ENCODE measurements at places on chromosomes 2 and 18. TPM values are rescaled to one million over a fixed set of nuclear protein-coding genes. Genes with fewer than 3 reads are reported as not detected.

The ABCB11 gene
- not detected for total RNA-seq

The RNF125 gene
- 5.4 TPM for total RNA-seq

- H3K36me3 ChIP-seq, result no peaks in the 10 kb centered on the region
- no peak overlapping the region for H3K4me3 ChIP-seq
- H3K27me3 ChIP-seq, result no peaks in the 10 kb centered on the region
- DNase-seq, result no peak
Observed at GRCh38 chr2:214215107-214215506, 195.7 kb upstream of the VWC2L start.

- H3K4me3 ChIP-seq, result no peak overlapping the region
- H3K27ac ChIP-seq, result no peak overlapping the region
- DNase-seq, result no peak
- no peaks in the 10 kb centered on the region for H3K27me3 ChIP-seq
- no peaks in the 10 kb centered on the region for H3K4me1 ChIP-seq
- H3K36me3 ChIP-seq, result no peaks in the 10 kb centered on the region
Observed at GRCh38 chr2:24863641-24864040, 56.4 kb downstream of the ADCY3 start.

DNA sequence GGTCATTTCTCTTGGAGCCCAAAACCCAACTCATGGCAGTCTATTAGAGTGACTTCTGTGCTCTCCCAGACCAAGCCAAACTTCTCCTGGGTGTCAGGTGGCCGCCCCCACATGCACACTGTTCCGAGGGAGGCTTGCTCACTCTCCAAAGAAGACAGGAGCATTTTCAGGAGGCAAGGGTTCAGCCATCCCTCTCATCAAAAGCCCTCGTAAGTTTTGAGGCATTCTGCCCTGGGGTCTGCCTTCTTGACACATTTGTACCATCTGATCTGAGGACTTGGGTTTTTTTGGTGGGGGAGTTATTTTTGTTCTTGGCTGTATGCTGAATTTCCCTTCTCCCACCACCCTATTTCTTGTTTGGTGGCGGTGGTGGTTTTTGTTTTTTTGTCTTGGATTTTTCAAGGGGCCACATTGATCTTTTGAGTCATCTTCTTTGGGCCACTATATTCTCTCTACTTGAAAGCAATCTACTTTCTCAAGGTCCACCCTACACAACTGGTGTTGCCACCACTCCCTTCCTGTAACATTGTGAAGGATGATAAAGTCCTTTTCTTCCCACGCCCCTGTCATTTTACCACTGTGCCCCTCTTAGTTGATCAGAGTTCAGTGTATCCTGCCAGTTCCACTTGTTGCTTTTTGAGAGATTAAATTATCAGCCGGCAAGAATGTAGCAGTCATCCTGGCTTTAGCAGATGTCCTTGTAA lies 255.8 kb downstream of the CYP26B1 start:
- H3K27ac ChIP-seq, result no peak overlapping the region
- no peaks in the 10 kb centered on the region for H3K36me3 ChIP-seq
- no peak overlapping the region for H3K4me3 ChIP-seq
- no peaks in the 10 kb centered on the region for H3K27me3 ChIP-seq
- DNase-seq, result no peak

DNA sequence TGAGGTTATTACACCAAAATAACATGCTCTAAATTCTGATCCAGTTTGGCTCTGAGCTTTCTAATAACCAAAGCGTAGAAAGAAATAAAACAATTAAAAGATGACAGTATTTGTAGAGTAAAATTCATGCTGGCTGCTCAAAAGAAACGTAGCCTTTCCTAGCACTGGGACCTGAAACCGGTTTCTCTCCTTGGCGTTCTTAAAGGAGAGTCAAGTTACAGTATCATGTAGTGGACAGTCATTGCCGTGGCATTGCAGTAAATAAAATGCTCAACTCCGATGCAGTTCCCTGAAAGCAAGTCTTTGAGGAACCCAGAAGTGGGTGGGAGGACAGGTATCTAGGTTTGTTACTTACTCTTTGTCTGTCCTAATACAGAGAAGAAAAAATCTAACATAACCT lies 52.7 kb upstream of the ITM2C start:
- DNase-seq, result no peak
- H3K36me3 ChIP-seq, result peaks cover 36% of the 10 kb centered on the region
- H3K4me3 ChIP-seq, result no peak overlapping the region
- H3K27ac ChIP-seq, result no peak overlapping the region
- peaks cover 5% of the 10 kb centered on the region for H3K4me1 ChIP-seq

DNA sequence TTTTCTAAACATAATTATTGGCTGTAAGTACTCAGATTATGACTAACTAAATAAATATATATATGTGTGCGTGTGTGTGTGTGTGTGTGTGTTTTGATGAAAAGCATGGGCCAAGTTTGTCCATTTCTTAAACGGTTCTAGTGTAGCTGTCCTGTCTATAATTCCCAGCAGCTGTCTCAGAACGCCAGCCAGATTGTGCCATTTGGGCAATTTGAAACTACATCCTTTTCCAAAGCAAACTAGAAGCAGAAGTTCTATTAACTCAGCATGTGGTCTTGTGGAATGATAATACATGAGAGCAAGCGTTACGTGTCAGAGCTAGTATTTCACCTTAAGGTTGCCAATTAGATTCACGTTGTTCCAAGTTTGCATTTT lies 1.7 kb downstream of the ARHGAP28 start:
- H3K4me3 ChIP-seq, result no peak overlapping the region
- no peak for DNase-seq
- H3K27me3 ChIP-seq, result no peaks in the 10 kb centered on the region
- no peaks in the 10 kb centered on the region for H3K36me3 ChIP-seq

DNA sequence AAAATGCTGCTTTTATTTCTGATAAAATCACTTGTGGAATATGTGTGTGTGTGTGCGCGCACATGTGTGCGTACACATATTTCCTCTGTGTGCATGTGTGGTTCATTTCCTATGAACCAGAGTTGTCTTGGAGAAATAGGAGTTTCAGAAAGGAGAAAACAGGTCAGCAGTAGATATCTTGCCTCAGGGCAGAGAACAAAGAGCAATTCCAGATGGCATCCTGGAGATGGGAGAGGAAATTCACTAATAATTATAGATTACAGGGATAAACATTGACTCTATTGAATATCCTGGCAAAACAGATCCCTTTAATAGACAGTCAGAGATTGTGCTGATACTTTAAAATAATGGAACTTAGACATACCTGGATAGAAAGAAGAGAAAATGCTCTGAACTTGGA lies 298.0 kb downstream of the TRIB2 start:
- H3K36me3 ChIP-seq, result no peaks in the 10 kb centered on the region
- H3K27ac ChIP-seq, result no peak overlapping the region
- DNase-seq, result no peak
- peaks cover 10% of the 10 kb centered on the region for H3K27me3 ChIP-seq

- H3K4me3 ChIP-seq, result no peak overlapping the region
- DNase-seq, result no peak
- H3K36me3 ChIP-seq, result no peaks in the 10 kb centered on the region
Observed at GRCh38 chr2:88709181-88709631, 17.7 kb downstream of the RPIA start.

Data from adrenal gland (tissue), 19 donors.